Activated CD8-positive, alpha-beta memory T cell treated with anti-CD3 and anti-CD28 coated beads, Interleukin-2, amount 10 ng/mL, durations not matched to agents 7 days and 5 days (primary cell): ENCODE measurements at places on chromosomes 5 and 9.

DNA sequence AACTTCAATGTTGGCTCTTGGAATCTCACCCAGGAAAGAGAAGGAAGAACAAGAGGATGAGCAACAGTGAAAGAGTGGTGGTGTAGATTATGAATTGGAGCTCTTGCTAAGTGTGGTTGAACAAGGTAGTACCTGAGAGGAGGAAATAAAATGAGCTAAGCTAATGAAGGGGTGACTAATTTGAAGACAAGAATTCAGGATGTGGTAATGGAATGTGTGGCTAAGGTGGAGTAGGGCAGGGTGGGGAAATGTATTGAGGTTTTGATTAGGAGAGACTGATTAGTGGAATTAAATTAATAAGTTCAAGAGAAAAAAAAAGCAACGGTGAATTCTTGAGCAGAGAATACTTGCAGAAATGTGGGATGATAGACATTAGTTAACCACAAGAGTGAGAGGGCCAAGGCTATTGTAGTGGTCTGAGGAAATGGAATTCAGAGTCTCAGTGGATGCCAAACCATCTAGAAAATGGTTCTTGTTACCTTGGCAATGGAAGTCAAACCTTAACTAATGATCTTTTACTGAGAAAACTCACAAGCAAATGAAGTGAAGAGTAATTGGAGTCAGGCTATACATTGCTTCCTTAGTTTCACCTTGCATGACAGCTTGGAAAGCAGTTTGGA is 648.3 kb upstream of the ZNF608 start:
- DNase-seq = no peak

GRCh38 chr9:84862308-84862707 is 192.8 kb downstream of the NTRK2 start:
- DNase-seq = no peak

DNA sequence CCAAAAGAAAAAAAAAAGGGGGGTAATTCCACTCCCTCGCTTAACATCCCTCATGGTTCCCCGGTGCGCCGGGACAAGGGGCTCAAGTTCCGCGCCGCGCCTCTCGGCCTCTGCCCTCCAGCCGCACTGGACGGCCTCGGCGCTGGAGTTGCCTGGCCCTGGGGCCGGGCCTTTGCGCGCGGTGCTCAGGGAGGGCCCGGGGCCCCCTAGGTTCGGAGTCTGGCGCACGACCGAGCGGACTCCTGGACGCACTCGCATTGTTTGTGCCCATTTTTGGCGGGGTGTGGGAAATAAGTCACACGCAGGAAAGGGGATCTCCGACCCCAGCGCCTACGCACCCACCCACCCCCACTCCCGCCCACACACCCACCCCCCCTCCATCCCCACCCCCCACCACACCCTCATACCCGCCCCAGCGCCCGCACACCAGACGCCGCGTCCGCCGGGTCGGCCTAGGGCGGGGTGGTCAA is 381 bp downstream of the MED22 start:
- DNase-seq = peak; percentile 57

DNA sequence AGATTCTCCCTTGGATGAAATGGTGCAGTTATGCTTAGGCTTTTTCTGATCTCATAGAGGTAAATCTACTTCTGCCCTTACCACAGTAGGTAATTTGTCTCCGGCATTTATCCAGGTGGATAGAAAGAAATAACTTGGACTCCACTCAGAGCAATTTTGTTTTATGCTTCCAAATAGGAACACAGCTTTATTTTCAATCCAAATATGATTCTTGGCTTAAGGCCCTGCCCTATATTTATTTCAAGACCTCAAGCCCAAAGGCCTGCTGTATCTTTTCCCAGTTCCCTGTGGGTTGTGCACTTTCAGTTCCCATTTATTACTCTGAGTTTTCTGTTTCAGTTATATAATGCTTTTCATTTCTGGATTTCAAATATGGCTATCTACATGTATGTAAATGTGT is 274.2 kb upstream of the SMC2 start:
- DNase-seq = no peak

GRCh38 chr5:16901021-16901644 is 35.0 kb downstream of the MYO10 start:
- no peak for DNase-seq

- no peak for DNase-seq
Observed at GRCh38 chr9:135230817-135231520, 143.5 kb downstream of the OLFM1 start.

- DNase-seq = no peak
Observed at GRCh38 chr9:91966503-91966902, 16.5 kb upstream of the ROR2 start.

DNA sequence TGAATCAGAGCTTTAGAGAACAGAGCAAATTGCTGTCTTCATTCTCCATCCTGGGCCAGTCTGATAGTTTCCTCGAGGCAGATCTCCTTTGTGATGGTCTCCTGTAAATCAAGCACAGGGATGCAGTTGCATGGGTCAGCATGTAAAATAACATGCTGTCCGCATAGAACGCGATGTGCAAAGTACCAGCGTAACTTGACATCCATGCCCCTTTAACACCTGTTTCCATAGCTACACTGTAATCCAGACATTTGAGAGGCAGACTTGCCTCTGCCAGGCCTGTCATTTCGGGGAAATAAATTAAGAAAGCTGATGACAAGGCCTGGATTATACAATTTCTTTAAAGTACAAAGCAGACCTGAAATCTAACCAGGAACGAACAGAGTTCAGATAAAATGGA is 413.5 kb downstream of the TLE4 start:
- DNase-seq = no peak

- DNase-seq = no peak
Observed at GRCh38 chr5:3801967-3802366, 206.3 kb downstream of the IRX1 start.

GRCh38 chr5:6902597-6902996 is 189.4 kb downstream of the TENT4A start:
- DNase-seq = no peak

DNA sequence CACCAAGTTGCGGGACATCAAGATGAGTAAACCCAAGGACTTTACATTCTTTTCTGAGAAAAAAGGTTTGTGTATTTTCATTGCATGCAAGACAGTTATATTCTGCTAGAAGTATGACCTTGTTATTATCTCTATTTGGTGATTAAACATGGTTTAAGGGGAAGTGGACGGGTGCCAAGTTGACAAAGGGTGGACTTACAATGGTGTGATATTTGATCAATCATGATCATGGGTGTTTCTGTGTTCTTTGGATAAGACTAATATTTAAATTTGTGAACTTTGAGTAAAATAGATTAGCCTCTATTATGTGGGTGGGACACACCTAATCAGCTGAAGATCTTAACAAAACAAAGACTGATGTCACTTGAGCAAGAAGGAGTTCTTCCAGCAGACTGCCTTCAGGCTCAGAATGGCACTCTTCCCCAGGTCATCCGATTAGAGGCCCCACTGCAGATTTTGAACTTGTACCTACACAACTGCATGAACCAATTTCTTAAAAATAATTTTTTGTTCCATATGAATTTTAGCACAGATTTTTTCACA is 782.9 kb downstream of the CDH12 start:
- DNase-seq = no peak
